ENCODE measurements at places on chromosomes 13 and 19.

DNA sequence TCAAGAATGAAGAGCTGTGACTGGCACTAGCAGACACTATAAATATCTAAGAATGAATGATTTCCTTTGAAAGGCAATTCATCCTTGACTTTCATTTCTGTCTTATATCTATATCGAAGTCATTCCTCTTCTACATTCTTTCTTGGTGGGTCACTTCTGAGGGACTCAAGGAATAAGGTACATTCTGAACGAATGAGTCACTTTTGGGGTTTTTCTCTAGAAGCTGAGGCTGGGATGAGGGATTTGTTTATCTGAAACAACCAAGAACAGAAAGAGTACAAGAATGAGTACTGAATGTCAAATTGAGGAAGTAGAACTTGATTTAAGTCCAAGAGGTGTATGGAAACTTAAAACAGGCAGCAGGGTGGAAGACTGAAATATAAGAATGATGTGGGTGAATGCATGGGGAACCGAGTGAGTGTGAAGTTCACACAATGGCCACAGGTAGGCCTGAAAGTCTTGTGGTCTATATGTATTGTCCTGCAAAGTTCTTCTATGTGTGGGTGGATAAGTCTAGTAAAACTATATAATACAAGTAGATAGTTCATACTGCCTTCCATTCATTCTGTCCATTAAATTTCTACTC, 343.9 kb downstream of the OXGR1 start:
- no peak for DNase-seq

GRCh38 chr13:45068036-45069001, 52.0 kb upstream of the GTF2F2 start:
- DNase-seq: no peak

DNA sequence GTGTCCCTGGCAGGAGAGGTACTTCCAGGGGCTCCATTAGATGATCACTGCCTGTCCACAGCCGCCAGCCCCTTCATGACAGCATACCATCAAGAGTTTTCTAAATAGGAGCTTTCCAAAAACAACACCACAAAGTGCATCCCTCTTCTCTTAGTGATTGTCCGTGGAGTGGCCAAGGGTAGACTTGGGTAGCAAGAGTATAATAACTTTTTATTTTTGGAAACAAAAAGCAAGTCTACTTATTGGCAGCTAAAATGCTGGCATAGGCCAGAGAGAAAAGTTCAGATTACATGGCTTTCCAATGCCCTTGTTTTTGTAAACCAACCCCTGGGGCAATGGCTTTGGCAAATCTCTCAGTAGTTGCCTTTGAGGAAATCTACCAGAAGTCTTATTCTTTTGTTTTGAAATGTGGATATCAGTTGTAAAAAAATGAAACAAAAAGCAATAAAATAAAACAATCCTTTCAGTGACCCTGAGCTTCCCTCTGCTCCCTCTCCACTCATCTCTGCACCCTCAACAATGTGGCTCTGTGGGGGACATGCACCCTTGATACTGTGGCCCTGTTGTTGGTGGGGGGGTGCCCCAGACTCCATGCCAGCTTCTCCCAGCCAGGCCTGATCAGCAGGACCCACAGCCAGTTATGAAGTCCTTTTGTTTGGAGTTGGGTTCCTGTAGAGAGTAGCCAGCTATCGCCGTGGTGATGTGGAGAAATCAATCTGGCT, 294.1 kb downstream of the DLEU7 start:
- DNase-seq: no peak

- no peak for DNase-seq
These were observed 2.7 kb upstream of the ACTN4 start for GRCh38 chr19:38644719-38645118.

GRCh38 chr19:50002386-50002960, 22.7 kb downstream of the VRK3 start:
- no peak for DNase-seq

DNA sequence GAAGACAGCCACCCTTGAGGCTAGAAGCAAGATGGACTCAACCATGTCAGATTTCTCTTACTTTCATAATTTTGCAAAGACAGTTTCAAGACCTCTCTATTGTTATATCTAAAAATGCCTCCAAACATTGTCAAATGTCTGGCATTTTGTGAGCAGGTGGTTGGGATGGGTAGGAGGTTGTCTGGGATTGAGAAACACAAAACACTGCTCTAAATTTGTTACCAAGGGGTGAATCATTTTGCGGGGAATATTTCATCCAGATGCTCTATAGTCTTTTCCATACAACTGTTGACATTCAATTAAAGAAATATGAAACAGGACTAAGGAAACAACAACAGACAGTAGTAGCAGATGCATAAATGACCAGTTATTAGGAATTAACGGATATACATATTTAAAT, 208.2 kb downstream of the ITGBL1 start:
- DNase-seq: no peak

GRCh38 chr13:112953591-112954487, 15.2 kb upstream of the MCF2L start:
- no peak for DNase-seq

DNA sequence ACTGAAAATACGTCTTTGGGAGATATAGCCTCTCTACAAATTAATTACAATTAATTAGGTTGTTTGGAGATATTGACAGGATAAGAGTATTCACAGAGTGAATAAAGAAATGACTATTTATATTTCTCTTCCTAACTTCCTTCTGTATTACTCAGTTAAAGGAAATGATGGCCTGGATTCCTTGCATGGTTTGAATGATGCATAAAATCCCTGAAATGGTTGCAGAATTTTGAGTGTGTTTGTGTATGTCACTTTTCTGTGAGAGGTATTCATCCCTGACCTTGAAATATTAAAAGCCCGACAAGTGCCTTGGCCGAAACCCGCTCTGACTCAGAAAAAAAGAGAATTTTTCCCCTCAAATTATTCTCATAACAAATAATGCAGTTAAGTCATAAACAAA, 90.0 kb downstream of the PDS5B start:
- DNase-seq: no peak

DNA sequence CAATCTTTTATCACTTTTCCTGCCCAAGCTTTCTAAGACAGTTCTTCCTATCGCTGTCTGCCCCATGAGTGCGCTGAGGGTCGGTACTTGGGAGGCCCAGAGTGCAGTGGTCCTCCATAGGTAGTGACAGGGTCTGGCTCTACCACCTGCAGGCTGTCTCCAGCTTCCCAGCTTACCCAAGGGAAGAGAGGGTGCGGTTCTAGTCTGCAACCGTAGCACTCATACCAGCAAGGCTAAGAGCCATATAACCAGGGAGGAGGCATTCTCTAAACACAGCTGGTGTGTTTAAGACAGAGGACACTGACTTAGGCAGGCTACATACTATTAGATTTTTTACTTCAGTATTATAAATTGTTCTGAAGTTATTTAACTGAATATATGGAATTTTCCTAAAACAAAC, 8.2 kb downstream of the PROZ start:
- no peak for DNase-seq

Measured in RWPE2 (cell line).